ENCODE measurements at places on chromosomes 6 and 20.

DNA sequence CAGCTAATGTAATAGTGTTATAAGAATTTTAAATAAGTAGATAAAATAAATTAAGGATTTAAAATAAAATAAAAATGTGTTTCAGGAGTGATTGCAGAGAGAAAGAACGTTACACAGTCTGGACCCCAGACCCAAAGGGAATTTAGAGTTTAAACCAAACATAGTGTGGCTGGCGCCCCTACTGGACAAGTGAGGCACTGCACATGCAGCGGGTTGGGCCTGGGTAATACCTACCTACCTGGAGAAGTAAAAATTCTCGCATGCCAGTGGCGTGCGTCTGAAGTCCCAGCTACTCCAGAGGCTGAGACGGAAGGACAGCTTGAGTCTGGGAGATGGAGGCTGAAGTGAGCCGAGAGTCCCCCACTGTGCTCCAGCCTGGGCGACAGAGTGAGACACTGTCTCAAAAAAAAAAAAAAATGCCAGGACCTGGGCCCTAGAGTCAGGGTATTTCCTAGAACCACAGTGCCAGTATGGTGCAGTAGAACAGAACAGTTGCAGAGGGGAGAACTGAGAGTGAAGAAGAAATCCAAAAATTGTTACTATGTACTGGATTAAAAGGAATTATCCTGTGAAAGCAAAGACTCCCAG, 71.4 kb upstream of the TCF21 start:
- DNase-seq, result no peak

- DNase-seq, result no peak
Observed at GRCh38 chr6:13787137-13787536, 27.2 kb downstream of the MCUR1 start.

DNA sequence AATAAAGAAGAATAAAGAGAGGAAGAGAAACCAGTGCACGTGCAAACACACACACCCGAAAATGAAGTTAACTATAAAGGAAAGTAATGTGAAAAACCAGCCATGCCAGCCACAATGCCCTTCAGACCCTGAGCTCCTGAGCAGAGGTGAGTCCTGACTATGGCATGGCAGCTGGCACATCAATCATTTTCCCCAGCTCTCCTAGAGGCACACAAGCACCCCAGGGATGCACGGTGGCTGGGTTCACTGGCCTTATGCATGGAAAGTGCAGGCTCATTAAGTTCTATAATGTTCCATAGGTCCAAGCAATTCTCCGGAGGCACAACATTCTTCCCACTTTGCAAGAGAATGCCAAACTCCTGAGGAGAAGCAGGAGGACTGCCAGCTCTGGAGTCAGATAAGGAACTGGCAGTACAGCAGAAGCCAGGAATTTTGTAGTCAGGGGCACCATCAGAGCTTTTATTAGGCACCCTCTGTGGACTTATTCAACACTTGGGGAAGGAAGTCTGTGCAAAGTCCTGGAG, 175.0 kb upstream of the PRDM1 start:
- DNase-seq, result no peak

GRCh38 chr6:24472181-24472580, 17.2 kb downstream of the GPLD1 start:
- DNase-seq, result no peak

DNA sequence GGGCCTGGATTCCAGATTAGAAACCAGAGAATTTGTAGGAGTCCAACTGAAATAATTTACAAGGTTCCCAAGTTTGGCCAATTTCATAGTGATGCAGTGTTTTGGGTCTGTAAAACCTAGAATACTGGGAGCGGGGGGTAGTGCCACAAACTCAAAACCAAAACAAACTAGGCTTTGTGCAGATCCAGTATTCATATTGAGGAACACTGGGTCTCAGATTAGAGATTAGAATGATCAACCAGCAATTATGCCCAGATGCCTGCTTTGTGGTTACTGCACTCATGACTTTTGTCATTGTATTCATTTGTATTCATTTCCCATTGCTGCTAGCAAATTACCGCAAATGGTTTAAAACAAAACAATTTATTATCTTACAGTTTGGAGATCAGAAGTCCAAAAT, 3.2 kb upstream of the NDUFAF4 start:
- no peak for DNase-seq

DNA sequence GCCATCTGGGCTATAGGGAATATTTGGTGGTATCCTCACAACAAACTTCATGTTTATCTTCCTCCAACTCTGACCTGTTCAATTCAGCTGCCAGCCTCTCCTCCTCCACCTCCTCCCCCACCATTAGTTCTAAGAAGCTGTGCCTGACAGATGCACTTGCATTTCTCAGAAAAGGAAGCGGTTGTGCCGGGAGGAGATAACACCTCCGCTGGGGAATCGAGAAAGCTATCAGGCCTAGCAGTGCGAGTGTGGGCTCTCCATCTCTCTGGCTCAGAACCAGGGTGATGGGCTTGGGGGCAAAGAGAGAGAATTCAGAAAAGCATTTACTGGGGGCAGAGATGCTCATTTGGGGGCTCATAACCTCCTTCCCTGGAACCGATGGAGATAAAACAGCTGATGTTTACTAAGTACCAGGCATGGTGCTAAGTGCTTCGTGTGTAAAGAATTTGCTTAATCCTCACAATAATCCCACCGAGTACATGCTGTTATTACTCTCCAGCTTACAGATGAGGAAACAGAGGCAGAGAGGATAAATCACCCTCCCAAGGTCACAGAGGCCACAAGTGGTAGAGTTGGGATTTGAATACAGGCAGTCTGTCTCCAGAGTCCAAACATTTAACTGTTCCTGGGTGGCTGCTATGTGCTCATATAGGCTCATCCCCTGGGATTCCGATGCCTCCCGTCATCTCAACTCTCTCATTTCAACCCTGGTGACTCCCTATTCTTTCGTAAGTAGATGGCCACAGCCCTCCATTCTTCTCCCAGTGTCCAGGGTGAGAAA, 38.3 kb downstream of the COX4I2 start:
- DNase-seq, result no peak

DNA sequence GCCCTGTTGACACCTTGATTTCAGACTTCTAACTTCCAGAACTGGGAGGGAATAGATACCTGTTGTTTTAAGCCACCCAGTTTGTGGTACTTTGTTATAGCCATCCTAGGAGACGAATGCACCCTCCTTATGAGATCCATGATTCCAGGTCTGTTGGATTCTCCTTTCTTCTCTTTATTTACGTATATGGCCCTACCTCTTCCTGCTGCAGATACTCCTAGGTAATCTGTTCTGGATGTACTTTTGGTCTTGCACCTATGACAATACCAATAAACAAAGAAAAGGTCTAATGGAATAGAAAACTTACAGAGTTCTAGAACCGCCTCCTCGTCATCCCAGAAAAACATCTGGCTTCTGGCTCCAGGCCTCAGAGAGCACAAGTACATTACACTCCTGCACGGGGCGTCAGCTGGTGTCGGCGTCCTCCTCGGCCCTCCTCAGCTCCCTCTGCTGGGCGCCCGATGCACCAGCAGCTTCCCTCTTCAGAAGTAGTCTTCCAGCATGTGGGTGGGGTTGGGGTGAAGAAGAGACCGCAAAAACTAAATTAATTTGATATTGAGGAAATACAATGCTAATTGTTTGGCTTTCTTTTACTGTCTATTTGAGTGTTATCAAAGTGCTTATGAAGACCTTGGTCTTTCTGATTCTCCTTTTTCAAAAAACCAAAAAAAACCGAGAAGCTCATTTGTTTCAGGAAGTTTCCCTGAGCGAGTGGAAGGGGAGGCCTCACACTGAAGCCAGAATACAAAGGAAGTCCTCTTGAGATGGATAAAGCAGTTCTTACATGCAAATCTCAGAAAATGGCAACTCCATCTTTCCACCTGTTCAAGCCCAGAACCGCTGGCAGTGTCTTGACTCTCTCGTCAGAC, 9.7 kb upstream of the ATXN1 start:
- DNase-seq, result peak; percentile 26

DNA sequence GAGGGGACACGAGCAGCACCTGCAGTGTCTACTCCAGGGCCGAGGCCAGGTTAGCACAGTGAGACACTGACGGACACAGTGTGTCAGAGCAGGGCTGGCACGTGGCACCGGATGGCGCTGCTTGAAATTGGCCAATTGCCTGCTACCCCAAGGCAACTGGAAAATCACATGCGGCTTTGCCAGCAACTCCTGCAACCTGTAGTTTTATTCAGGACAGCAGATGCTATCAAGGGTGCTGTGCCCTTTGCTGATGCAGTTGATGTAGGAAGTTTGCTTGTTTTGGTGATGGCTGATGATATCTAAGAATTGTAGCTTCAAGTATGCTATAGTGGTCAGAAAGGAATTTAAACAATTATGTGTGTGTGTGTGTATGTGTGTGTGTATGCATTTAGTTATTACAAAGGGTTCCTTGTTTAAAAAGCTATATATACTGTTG, 25.9 kb downstream of the RIN2 start:
- DNase-seq, result no peak

GRCh38 chr6:96570053-96570452, 7.1 kb downstream of the FHL5 start:
- DNase-seq, result no peak

Measured in bone marrow (tissue), 2 donors.